ENCODE measurements at places on chromosomes 7 and 10.

DNA sequence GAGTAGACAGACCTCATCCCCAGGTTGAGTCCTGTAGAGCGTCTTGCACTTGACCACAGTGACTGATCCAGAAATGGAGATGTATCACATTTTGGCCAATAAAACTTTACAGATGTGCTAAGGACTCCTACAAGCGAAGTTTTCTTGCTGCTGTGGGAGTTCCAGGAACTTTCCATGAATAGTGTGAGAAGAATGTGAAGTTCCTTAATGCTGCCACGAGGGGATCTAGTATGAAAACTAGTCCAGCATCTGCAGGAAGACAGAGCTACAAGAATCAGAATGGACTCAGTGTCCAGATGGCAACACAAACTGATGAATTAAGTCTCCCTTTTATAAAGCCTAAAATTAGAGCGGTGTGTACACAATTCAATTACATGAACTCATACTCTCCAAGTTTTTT, 14.8 kb upstream of the LSM8 start:
- no peak for DNase-seq

DNA sequence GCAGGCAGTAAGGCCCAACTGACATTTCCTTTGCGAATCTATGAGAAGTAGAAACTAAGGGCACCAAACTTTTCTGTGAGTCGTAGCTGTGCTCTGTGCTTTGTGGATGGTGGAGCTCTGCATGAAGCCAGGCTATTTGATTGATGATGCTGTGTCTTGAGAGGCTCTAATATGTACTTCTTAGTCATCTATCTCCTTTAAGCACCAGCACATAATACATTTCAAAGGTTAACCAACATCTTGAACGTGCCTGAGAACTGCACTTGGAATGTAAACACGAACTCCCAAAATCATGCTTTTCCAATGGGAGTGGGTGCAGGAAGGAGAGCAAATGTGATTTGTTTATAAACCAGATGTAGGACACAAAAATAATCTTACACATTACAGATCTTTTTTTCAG, 411.6 kb downstream of the PARD3 start:
- no peak for DNase-seq

GRCh38 chr7:74040101-74040790, 12.3 kb downstream of the ELN start:
- DNase-seq: no peak

GRCh38 chr7:40990841-40991240, 712.0 kb downstream of the INHBA start:
- no peak for DNase-seq

- no peak for DNase-seq
Measured at GRCh38 chr7:100968031-100968430, 1.3 kb upstream of the MUC12 start.

GRCh38 chr10:128077155-128077875, 48.9 kb downstream of the MKI67 start:
- DNase-seq: no peak

Data from esophagus squamous epithelium (tissue), 5 donors.